ENCODE measurements at places on chromosomes 6 and 20.

DNA sequence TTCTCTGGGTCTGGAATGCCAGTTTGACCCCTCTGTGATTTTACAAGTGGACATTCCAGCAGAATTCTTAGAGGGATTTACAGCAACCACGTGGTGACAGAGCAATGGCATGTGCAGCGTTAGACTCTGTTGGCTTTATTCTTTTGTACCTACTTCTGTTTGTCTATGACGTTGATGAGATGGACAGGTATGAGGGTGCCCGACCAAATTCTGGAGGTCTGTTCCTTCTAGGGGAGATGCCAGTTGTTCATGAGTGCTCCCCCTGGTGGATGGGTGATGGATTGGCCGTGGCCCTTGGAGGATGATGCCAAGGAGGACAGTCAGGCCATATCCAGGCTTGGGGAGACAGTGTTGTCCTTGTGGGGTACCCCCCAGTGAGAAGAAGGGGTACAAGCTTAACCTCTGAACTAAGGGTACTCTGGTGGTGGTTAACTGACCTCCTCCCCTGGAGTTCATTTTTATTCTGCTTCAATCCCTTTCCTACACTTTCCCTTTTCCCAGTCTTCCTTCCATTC is 198.6 kb downstream of the DTNBP1 start:
- H3K4me3 ChIP-seq: no peak overlapping the region
- no peak overlapping the region for H3K27ac ChIP-seq
- no peaks in the 10 kb centered on the region for H3K27me3 ChIP-seq
- DNase-seq: no peak

DNA sequence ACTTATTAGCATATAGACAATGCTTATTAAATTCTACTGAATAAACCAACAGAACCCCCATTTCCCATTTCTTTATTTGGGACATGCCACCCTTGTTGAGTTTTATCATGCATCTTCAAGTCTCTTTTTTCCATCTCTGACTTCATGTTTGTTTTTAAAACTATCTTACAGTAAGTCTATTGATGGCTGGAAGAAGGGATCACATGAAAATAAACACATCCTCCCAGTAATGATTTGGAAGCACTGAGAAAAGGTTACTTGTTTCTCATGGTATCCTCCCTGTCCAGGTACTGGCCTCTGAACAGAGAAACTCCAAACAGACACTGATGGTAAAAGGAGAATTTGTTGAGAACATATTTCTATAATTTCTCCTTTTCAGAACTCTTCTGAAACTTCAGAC is 74.9 kb downstream of the KIF13A start:
- no peak overlapping the region for H3K4me3 ChIP-seq
- no peak for DNase-seq
- H3K27ac ChIP-seq: no peak overlapping the region
- H3K27me3 ChIP-seq: no peaks in the 10 kb centered on the region
- peaks cover 47% of the 10 kb centered on the region for H3K4me1 ChIP-seq
- H3K36me3 ChIP-seq: no peaks in the 10 kb centered on the region

DNA sequence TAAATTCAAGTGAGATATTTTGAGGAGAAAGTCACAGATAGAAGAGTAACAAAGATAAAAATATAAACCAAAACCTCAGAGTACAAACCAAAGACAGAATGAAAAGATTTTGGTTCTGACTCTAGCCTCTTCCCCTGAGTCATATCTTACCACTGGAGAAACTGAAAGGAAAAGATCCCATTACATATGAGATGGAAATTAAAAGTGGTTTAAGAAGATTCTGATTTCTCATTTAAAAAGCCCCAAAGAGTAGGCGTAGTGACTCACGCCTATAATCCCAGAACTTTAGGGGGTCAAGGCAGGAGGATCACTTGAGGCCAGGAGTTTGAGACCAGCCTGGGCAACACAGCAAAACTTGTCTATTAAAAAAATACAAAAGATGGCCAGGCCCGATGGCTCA is 30.6 kb downstream of the SPINT4 start:
- no peaks in the 10 kb centered on the region for H3K4me1 ChIP-seq
- H3K27ac ChIP-seq: no peak overlapping the region
- no peak for DNase-seq
- no peaks in the 10 kb centered on the region for H3K27me3 ChIP-seq

GRCh38 chr6:108203189-108204112 is 37.6 kb downstream of the NR2E1 start:
- H3K27me3 ChIP-seq: no peaks in the 10 kb centered on the region
- DNase-seq: no peak
- no peak overlapping the region for H3K4me3 ChIP-seq

GRCh38 chr6:128271527-128271926 is 248.9 kb downstream of the PTPRK start:
- H3K4me3 ChIP-seq: no peak overlapping the region
- H3K36me3 ChIP-seq: no peaks in the 10 kb centered on the region
- no peaks in the 10 kb centered on the region for H3K27me3 ChIP-seq
- no peak overlapping the region for H3K27ac ChIP-seq
- DNase-seq: no peak

DNA sequence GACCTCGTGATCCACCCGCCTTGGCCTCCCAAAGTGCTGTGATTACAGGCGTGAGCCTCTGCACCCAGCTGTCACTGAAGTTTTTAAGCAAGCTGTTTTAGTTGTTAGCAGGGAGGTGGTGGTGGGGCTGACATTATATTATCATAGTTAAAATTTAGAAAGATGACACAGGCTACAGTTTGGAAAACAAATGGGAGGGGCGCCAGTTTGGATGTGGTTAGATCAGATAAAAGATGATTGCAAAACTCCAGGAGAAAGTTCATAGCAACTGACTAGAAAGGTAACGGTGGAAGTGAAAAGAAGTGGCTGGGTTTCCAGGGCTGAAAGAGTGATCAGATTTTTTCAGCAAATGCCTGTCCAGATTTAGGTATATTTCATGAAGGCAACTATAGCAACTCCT is 311.9 kb upstream of the CITED2 start:
- no peak for DNase-seq
- H3K4me3 ChIP-seq: no peak overlapping the region
- no peaks in the 10 kb centered on the region for H3K27me3 ChIP-seq
- H3K4me1 ChIP-seq: no peaks in the 10 kb centered on the region

GRCh38 chr20:31708736-31709534 is 13.7 kb downstream of the BCL2L1 start:
- peaks cover 85% of the 10 kb centered on the region for H3K4me1 ChIP-seq
- peaks cover 9% of the 10 kb centered on the region for H3K36me3 ChIP-seq
- no peaks in the 10 kb centered on the region for H3K27me3 ChIP-seq
- no peak overlapping the region for H3K4me3 ChIP-seq

DNA sequence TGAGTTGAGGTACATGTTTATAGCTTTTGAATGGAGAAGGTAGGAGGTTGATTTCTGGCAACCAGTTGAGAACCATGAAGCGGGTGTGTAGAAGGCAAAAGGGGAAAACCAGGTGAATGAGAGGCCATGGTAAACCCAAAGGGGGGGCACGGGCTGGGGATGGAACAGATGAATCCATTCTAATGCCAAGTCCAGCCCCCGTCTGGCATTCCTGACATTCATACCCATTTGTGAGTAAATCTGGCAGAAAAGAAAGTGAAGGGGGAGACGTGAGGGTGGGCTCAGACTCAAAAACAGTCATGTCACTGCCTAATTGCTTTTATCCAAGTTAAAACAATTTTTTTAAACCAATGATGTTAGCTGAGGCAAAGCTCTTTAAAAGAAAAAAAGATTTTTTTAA is 172.8 kb upstream of the QKI start:
- H3K27me3 ChIP-seq: no peaks in the 10 kb centered on the region
- DNase-seq: no peak
- no peak overlapping the region for H3K4me3 ChIP-seq
- no peak overlapping the region for H3K27ac ChIP-seq

DNA sequence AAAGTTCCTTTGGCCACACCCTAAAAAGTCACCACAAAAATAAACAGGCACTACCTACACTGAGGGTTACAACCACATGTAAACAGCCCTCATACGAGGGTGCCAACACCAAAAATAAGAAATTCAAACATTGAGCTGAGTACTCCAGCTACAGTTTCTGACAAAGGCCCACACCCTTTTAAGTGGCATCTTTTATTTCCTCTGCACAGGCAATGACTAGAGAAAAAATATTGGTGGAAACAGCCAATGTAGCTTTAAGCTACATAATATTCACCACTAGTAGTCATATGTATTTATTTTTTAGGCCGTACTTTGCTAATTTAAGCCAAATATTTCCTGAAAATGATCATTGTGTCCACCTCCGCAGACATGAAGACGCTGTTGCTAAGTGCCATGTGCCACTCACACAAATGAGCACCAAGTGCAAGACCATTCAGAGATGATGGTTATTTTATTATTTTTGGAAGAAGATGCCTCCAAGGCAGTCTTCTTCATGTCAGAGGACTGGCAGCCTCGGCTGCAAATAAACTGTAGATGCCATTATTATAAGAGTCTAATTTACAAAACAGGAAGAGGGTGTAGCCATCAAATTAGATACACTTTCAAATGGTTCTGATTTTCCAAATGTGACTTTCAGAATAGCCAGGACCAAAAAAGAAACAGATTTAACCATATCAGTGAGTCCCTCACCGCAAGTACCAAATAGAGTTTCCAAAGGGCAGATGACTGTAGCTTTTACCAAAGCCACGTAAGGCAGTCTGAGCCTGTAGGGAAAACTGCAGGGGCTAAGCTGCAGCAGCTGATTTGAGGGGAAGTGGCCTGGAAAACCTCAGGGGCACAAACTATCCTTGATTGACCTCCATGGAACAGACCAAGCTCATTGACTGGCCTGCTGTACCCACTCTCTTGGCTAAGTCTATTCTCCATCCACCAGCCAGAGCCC is 13.4 kb downstream of the CYP24A1 start:
- H3K4me3 ChIP-seq: no peak overlapping the region
- no peak for DNase-seq
- H3K36me3 ChIP-seq: no peaks in the 10 kb centered on the region
- no peaks in the 10 kb centered on the region for H3K27me3 ChIP-seq

DNA sequence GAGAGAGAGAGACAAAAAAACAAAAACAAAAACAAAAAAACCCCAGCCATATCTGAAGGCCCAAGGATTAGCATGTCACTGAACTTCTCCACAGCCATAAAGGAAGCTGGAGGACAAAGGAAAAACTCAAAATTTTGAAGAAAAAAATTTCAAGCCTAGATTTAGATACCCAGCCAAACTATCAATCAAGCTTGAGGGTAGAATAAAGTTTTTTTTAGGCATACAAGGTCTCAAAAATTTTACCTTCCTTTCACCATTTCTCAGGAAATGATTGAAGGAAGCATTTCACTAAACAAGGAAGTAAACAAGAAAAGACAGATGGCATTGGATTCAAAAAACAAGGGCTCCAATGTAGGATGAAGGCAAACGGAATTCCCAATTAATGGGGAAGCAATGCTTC is 52.1 kb downstream of the KCNK5 start:
- no peaks in the 10 kb centered on the region for H3K4me1 ChIP-seq
- no peaks in the 10 kb centered on the region for H3K27me3 ChIP-seq
- no peaks in the 10 kb centered on the region for H3K36me3 ChIP-seq
- no peak overlapping the region for H3K27ac ChIP-seq

DNA sequence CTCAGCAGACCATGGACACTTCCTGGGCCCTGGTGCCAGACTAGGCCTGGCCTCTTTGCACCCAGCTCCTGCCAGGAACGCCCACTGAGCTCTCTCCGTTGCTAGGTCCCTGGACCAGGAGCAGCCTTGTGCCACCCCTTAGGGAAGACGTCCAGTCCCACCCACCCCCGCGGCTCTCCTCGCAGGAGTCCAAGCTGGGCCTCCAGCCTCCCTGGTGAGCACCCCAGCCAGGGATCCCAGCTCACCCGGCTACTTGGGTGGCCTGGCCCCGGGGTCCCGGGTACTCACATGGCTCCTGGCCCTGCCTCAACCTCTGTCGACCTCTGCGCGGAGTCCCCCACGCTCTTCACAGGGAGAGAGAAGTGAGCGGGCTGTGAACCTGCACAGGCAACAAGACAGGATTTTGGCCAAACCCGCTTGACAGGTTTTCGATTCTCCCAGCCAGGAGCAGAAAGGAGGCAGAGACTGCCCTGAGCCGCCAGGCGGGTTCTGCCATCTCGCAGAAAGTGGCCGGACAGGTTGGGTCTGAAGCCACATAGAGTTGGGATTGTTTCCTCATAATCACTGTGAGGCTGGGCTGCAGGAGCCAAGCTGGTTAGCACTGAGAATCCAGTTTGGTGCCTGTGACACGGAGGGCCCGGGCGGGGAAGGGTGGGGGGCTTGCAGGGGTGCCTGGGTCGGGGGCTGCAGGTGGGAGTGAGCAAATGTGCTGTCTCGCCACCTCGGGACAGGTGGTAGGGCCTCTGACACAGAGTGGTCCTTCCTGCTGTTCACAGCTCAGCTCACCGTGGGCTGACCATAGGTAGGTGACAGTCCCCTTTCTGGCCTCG is at the start of gene RBBP8NL:
TSS of gene RBBP8NL (minus strand) at position 368 of the 830 bp plus-strand sequence. CDS start 7,892 bp downstream, outside the sequence.
- peak within 1 kb of the TSS; percentile 81 for H3K27ac ChIP-seq
- H3K36me3 ChIP-seq: no peaks in the 10 kb centered on the region
- no peak within 1 kb of the TSS for H3K4me3 ChIP-seq
- no peaks in the 10 kb centered on the region for H3K27me3 ChIP-seq

- H3K27ac ChIP-seq: no peak overlapping the region
- DNase-seq: no peak
- no peak overlapping the region for H3K4me3 ChIP-seq
- H3K27me3 ChIP-seq: no peaks in the 10 kb centered on the region
Observed at GRCh38 chr20:5195655-5196054, 68.8 kb downstream of the CDS2 start.

- no peak overlapping the region for H3K27ac ChIP-seq
- H3K4me1 ChIP-seq: no peaks in the 10 kb centered on the region
- H3K4me3 ChIP-seq: no peak overlapping the region
- no peaks in the 10 kb centered on the region for H3K27me3 ChIP-seq
- no peak for DNase-seq
Observed at GRCh38 chr20:24166412-24166811, 177.8 kb upstream of the GGTLC1 start.

- no peak for DNase-seq
- H3K27ac ChIP-seq: no peak overlapping the region
- no peak overlapping the region for H3K4me3 ChIP-seq
- H3K27me3 ChIP-seq: no peaks in the 10 kb centered on the region
- H3K4me1 ChIP-seq: no peaks in the 10 kb centered on the region
Observed at GRCh38 chr6:130771741-130772140, 55.5 kb upstream of the SMLR1 start.

DNA sequence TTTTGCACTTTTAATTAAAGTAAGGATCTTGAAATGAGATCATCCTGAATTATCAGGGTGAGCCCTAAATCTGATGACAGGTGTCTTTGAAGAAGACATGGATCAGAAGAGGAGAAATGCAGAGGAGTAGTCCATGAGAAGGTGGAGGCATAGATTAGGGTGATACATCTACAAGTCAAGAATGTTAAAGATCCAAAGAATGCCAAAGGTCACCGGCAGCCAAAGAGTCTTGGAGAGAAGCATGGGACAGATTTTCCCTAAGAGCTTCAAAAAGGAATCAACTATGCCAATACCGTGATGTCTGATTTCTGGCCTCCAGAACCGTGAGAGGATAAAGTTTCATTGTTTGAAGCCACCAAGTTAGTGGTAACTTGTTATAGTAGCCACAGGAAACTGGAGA is 59.0 kb upstream of the THEMIS start:
- H3K4me1 ChIP-seq: no peaks in the 10 kb centered on the region
- H3K27me3 ChIP-seq: no peaks in the 10 kb centered on the region
- no peak for DNase-seq
- H3K27ac ChIP-seq: no peak overlapping the region
- H3K36me3 ChIP-seq: no peaks in the 10 kb centered on the region

Data from thyroid gland (tissue), 4 donors.